MCF 10A (cell line): ENCODE measurements at places on chromosomes 1 and 21. TPM values are rescaled to one million over a fixed set of nuclear protein-coding genes. Genes with fewer than 3 reads are reported as not detected.

DNA sequence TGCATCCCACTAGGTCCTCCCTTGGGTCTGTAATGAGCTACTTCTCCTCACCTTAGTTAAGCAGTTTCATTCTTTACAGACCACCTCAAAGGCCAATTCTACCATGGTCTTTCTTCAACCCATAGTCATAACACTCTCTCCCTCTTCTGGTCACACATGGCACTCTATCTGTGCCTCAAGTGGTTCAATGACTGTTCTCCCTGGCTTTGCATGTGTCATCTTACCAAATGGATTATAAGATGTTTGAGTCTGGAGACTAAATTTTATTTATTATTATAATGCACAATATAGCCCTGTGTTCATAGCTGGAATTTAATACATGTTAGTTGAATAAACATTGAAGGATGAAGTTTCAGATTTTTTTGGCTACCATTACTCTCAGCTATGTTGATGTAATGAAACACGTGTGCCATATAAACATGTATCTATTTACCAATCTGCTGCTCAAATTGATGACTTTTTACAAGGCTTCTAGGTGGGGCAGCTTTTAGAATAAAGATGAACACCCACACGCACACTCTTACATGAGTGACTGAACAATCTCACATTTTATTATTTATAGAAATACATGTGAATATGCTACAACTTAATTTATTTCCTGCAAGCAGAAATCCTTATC, 102.1 kb downstream of the RUNX1 start:
- no peak for DNase-seq
- no peaks in the 10 kb centered on the region for H3K27me3 ChIP-seq
- no peak overlapping the region for H3K27ac ChIP-seq

DNA sequence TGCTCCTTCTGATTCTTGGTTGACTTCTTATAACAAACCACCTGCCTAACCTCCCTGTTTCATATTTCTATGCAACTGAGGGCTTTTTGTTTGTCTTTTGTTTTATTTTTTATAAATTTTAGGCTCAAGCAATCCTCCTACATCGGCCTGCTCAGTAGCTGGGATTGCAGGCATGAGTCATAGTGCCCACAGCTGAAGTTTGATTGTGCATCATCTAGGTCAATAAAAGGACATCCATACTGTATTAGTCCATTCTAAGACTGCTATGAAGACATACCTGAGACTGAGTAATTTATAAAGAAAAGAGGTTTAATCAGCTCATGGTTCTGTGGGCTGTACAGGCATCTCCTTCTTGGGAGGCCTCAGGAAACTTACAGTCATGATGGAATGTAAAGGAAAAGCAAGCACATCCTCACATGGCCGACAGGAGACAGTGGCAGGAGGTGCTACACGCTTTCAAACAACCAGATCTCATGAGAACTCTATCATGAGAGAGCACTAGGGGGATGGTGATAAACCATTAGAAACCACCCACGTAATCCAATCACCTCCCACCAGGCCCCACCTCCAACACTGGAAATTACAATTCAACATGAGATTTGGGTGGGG, 285.0 kb downstream of the SIPA1L2 start:
- no peaks in the 10 kb centered on the region for H3K27me3 ChIP-seq
- peak; percentile 43 for DNase-seq
- peaks cover 7% of the 10 kb centered on the region for H3K4me1 ChIP-seq

- DNase-seq, result no peak
- H3K36me3 ChIP-seq, result no peaks in the 10 kb centered on the region
- peaks cover 12% of the 10 kb centered on the region for H3K4me1 ChIP-seq
- no peak overlapping the region for H3K27ac ChIP-seq
- H3K4me3 ChIP-seq, result no peak overlapping the region
These were observed 11.0 kb downstream of the PLEKHA6 start for GRCh38 chr1:204348722-204349121.

GRCh38 chr21:31752352-31752751, 20.4 kb upstream of the SCAF4 start:
- H3K36me3 ChIP-seq, result no peaks in the 10 kb centered on the region
- peak; percentile 83 for DNase-seq
- H3K27ac ChIP-seq, result no peak overlapping the region
- no peak overlapping the region for H3K4me3 ChIP-seq

DNA sequence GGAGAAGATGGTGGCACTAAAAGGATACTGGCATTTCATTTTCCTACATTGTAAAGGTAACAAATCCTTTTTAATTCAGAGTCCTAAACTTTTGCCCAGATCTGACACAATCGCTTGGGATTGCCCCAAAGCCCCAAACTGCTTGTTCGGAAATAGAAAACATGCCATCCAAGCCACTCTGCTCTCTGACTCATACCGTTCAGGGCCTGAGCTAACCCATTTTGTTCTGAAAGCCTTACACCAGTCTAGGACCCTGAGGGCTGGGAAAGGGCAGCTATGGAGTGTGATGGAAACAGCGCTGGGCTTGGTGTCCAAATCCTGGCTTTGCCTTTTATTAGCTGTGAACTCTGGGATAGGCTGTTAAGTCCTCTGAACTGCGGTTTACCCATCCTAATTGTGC, 159.4 kb upstream of the UBE2U start:
- peaks cover 9% of the 10 kb centered on the region for H3K36me3 ChIP-seq
- peak overlapping the region; percentile 82 for H3K27ac ChIP-seq
- no peaks in the 10 kb centered on the region for H3K27me3 ChIP-seq
- H3K4me3 ChIP-seq, result no peak overlapping the region

GRCh38 chr21:46624050-46624449, 11.4 kb upstream of the PRMT2 start:
- DNase-seq, result no peak
- H3K27me3 ChIP-seq, result peaks cover 20% of the 10 kb centered on the region
- H3K27ac ChIP-seq, result no peak overlapping the region
- no peak overlapping the region for H3K4me3 ChIP-seq

DNA sequence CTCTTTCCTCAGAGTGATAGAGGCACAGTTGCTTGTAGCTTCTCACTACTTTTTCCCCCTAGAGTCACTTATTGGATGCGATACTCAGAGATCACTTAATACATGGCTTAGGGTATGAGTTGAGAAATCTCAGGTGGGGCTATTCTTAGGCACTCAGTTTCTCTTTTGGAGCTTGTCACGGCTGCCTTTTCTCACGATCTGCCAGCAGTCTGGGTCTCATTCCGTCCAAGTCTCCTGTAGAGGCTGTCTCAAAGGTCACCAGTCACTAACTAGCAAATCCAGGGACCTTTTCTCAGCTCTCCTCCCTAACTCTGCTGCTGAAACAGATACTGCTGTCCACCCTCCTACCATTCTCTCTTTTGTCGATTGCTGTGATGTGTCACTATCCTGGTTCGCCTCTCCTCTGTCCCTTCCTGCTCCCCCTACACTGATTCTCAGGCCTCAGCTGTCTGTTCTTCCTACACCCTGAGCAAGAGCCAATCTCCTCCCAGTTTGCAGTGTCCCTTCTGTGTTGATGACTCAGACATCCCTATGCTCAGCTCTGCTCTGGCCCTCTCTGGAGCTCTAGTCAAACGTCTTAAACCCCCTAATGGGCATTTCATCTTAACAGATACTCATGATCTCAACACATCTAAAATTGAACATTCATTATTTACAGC, 12.4 kb downstream of the ATP1A2 start:
- peaks cover 6% of the 10 kb centered on the region for H3K36me3 ChIP-seq
- H3K4me1 ChIP-seq, result peaks cover 52% of the 10 kb centered on the region
- peaks cover 12% of the 10 kb centered on the region for H3K27me3 ChIP-seq

DNA sequence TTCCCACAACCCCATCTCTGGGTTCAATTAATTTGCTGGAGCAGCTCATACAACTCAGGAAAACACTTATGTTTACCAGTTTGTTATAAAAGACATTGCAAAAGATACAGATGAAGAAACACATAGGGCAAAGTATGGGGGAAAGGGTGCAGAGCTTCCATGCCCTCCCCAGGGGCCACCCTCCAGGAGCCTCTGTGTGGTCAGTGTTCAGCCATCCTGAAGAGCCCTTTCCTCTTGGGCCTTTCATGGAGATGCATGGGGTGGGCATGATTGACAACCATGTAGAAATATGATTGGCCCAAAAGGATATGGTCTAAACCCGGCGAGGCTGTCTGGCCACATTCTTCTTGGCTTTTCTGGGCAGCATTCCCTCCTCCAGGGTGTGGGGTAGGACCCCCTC, 56.8 kb upstream of the PDE9A start:
- H3K4me3 ChIP-seq, result no peak overlapping the region
- H3K4me1 ChIP-seq, result no peaks in the 10 kb centered on the region
- peaks cover 17% of the 10 kb centered on the region for H3K27me3 ChIP-seq
- no peak overlapping the region for H3K27ac ChIP-seq

GRCh38 chr1:240189386-240189989, 97.8 kb downstream of the FMN2 start:
- no peak overlapping the region for H3K27ac ChIP-seq
- H3K27me3 ChIP-seq, result peaks cover 34% of the 10 kb centered on the region
- H3K4me3 ChIP-seq, result no peak overlapping the region
- no peaks in the 10 kb centered on the region for H3K36me3 ChIP-seq
- peaks cover 14% of the 10 kb centered on the region for H3K4me1 ChIP-seq

DNA sequence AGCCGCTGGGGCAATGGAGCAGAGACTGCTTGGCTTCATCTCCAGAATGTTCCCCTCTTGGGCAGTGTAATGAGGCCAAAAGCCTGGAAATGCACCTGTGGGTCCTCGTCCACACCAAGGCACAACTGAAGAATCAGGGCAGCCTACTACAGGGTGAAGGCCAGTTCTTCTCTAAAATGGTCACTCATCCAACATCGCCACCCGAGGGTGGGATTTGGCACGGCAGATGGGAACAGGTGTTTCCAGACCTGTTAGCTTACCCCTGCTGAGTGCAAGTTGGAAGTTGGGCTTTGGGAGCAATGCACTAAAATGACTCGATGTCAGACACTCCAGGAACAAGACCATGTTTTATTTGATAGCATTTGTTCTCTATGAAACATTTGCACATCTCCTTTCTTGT, 543.7 kb downstream of the NPHP4 start:
- H3K4me1 ChIP-seq, result no peaks in the 10 kb centered on the region
- peaks cover 74% of the 10 kb centered on the region for H3K27me3 ChIP-seq
- no peak overlapping the region for H3K27ac ChIP-seq
- no peak overlapping the region for H3K4me3 ChIP-seq
- no peaks in the 10 kb centered on the region for H3K36me3 ChIP-seq

GRCh38 chr1:6454856-6455751, 10.9 kb downstream of the TNFRSF25 start:
- no peaks in the 10 kb centered on the region for H3K4me1 ChIP-seq
- H3K27ac ChIP-seq, result no peak overlapping the region
- H3K36me3 ChIP-seq, result peaks cover 6% of the 10 kb centered on the region

GRCh38 chr1:207840380-207840779, 70.5 kb downstream of the CD34 start:
- H3K27ac ChIP-seq, result no peak overlapping the region
- H3K36me3 ChIP-seq, result peaks cover 35% of the 10 kb centered on the region
- no peak for DNase-seq

DNA sequence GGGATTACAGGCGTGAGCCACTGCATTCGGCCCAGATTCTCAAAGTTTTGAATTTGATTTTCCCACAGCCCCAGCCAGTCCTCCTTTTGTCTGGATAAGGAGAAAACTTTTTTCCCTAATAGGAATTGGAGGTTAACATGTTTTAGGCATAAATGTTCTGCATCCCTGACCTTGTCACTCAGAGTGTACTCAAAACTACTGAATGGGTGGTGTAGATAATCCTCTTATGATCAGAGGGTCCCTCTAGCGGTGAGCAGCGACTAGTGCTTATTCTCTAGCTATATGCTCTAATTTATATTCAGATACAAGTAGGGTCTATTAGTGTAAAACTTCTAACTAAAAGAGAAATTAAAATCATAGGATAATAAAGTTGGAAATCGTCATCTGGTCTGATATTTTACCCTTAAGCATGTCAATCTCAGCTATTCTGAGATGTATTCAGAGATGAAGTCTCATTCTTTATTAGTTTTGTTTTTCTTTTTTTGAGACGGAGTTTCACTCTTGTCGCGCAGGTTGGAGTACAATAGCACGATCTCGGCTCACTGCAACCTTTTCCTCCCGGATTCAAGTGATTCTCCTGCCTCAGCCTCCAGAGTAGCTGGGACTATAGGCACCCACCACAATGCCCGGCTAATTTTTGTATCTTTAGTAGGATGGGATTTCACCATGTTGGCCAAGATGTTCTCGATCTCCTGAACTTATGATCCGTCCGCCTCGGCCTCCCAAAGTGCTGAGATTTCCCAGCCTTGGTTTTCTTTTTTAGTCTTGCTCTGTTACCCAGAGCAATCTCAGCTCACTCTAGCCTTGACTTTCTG, 2.7 kb upstream of the PSMD4 start:
- no peaks in the 10 kb centered on the region for H3K27me3 ChIP-seq
- H3K4me3 ChIP-seq, result no peak overlapping the region
- peaks cover 61% of the 10 kb centered on the region for H3K36me3 ChIP-seq
- H3K27ac ChIP-seq, result peak overlapping the region; percentile 12
- H3K4me1 ChIP-seq, result peaks cover 3% of the 10 kb centered on the region

GRCh38 chr1:98355656-98356383, 305.7 kb upstream of the SNX7 start:
- peak; percentile 63 for DNase-seq
- no peak overlapping the region for H3K4me3 ChIP-seq
- H3K4me1 ChIP-seq, result peaks cover 16% of the 10 kb centered on the region
- no peak overlapping the region for H3K27ac ChIP-seq
- no peaks in the 10 kb centered on the region for H3K36me3 ChIP-seq

- H3K27me3 ChIP-seq, result no peaks in the 10 kb centered on the region
- no peak for DNase-seq
- H3K4me1 ChIP-seq, result peaks cover 36% of the 10 kb centered on the region
- peaks cover 6% of the 10 kb centered on the region for H3K36me3 ChIP-seq
These were observed 113.1 kb upstream of the SLC45A1 start for GRCh38 chr1:8204826-8205225.

GRCh38 chr1:206005778-206006180, 2.6 kb upstream of the RAB7B start:
- peaks cover 36% of the 10 kb centered on the region for H3K4me1 ChIP-seq
- H3K27ac ChIP-seq, result no peak overlapping the region
- no peak for DNase-seq
- no peaks in the 10 kb centered on the region for H3K36me3 ChIP-seq

DNA sequence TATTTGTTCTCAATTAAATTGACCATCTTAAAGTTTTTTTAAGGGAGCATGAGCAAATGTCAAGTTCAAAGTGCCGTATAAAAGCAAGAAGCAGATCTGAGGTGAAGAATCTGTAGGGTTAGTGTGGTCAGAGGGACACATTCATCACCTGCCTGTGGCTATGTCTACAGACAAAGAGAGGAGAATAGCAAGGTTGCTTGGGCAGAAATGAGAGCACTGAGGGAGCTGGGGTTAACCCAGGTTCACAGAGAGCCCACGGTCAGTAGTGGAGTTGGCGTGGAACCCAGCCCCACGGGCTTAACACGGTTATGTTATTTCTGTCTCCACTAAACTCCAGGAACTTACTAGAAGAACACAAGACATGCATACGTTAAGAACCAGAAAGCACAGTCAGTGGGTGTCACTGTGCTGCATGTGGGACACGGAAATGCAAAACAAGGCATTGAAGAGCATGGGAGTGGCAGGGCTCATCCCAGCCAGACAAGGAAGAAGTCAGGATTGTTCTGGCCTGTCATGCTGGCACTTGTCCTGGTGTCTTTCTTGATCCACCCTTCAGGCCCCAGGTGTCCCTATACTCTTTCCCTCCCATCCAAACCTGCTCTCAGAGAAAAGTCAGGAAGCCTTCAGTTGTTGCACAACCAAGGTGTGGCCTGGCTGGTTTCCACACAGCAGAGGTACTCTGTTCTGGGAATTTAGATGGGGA, 95.5 kb upstream of the IVNS1ABP start:
- DNase-seq, result peak; percentile 93
- H3K4me3 ChIP-seq, result no peak overlapping the region
- peak overlapping the region; percentile 14 for H3K27ac ChIP-seq

CA14 gene
- 0.26 TPM in 1 of 2 replicates, not detected in the other for total RNA-seq

VPS45 gene
- total RNA-seq, result 35.1 and 55.1 TPM in 2 replicates

NUF2 gene
- total RNA-seq, result 14.7 and 23.8 TPM in 2 replicates

SLC44A3 gene
- 0.83 and 2.8 TPM in 2 replicates for total RNA-seq

DNM3 gene
- 0.44 and 0.68 TPM in 2 replicates for total RNA-seq

ELAVL4 gene
- not detected in 2 replicates for total RNA-seq

AZIN2 gene
- 1.6 and 4.3 TPM in 2 replicates for total RNA-seq

FABP3 gene
- not detected in 2 replicates for total RNA-seq

ACKR1 gene
- 45.6 and 47.6 TPM in 2 replicates for total RNA-seq

COL24A1 gene
- not detected in 2 replicates for total RNA-seq
